Forelimb muscle (tissue), 1 donor: ENCODE measurements at places on chromosomes 7 and 10.

- no peak for DNase-seq
Observed at GRCh38 chr7:82221152-82221674, 222.4 kb downstream of the CACNA2D1 start.

- DNase-seq = no peak
Observed at GRCh38 chr10:7563770-7564169, 103.0 kb downstream of the ITIH5 start.

GRCh38 chr7:81231301-81231838, 312.5 kb upstream of the SEMA3C start:
- DNase-seq = no peak

GRCh38 chr7:77548206-77548605, 11.1 kb downstream of the PTPN12 start:
- DNase-seq = no peak

DNA sequence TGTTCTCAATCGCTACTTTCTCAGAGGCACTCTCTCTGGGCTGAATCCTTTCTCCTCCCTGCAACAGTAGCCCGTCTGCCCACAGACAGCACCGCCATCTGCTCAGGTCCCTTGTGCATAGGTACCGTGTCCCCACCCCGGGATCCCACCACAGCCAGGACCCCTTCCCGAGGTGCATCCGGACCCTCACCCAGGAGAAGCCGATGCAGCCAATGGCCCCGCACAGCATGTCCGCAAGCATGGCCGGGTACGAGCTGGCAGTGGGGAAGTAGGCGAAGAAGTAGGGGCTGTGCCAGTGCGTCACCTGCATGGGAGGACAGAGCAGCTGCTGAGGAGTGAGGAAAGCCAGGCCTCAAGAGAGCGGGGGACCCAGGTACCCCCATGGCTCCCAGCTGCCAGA, 25.5 kb downstream of the DDC start:
- DNase-seq = no peak

DNA sequence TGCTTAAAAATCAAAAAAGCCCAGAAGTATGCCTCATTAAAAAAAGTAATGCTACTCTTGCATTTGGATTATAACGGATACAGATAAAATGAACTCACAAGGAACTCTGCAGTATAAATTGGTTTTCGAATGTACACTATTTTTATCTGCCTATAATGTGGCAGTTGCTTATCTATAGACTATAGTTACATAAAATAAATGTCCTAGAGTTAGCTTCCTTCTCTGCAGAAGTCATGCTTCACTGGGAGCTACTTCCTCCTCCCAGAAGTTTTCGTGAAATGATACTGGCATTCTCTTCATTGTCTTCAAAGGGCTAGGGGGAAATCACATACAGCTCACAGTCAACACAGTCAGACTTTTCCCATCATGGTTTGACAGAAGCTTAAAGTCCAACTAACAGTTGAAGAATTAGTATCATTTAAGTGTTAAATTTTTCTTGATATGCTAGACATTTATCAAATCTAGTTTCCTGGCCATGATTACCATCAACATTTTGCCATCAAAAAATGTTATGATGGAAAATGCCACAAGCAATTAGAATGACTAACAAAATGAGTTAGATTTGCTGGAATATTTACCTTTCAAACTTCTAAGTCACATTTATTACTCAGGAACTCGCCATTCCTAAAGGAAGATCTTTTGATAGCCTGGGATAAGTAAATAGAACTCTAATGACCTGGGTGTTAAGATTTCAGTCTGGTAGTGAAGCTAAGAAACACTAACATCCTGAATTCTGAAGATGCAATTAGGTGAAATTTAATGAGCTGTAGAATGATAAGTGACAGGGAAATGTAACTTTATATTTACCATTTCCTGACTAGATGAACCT, 87.3 kb upstream of the TRIL start:
- DNase-seq = no peak

DNA sequence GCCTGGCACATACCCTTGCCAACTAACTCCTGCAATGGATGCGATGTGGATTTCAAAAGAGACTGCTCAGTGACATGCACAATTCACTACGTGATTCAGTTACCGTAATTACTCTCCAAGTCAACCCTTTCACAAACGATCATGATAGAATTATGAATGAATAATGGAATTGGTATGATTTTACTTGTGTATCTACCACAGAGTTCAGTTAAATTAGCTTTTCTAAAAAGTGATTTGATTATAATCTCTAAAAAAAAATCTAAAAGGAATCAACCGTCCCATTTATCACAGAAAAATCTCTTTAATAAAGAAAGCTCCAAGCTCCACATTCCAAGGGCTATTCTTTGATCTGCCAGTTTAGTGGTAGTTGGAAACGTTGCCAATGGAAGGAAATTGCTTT, 30.4 kb upstream of the RSU1 start:
- DNase-seq = no peak

DNA sequence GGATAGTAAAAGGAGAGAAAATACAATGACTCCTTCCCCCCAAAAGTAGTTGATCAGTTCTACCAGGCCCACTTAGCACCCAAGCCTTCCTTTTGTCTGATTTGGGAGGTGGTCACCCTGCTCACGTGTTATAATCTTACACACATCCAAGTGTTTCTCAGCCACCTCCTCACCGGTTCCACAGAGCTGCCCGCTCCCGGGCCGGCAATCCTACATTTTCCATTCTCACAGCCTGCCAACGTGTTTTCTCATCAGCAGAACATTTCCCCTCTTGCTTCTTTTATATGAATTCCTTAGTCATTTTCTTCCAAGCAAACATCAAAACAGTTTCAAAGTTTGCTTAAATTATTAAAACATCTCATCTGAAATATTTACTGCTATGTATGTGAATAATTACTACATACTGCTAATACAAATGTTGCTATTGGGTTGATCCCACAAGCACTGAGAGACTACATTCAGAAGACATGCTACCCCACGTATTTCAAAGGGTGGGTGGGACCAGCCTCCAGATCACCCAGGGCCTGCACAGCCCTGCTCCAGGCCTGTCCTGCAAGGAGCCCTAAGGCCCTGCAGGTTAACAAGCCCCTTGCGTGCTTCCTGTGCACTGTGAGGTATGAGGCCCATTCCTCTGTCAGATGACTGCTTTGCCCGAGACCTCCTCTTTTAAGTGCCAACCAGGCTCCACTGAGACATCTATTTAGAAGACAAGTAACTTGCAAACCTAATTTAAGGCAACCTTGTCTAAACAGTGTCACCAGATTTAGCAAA, 75.3 kb downstream of the GRB10 start:
- DNase-seq = no peak

GRCh38 chr7:107898997-107899594, 8.1 kb downstream of the DLD start:
- no peak for DNase-seq

- peak; percentile 52 for DNase-seq
Observed at GRCh38 chr10:75470901-75471300, 39.5 kb downstream of the LRMDA start.

DNA sequence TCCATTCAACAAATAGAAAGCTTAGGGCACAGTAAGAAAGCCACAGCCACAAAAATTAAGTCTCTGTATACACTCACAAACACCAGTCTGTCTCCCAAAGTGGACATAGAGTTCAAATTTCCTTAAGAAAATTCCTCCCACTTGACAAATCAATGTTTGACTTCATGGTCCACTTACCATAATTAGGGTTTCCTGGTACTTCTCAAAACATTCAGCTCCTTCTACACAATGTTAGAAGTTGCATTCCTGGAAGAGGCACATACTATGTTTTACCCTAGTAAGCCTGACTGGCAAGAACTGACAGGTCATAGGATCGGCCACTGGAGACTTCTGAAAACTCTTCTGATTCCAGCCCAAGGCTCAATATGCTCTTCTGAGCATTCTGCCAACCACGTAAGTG, 70.5 kb downstream of the CPXM2 start:
- no peak for DNase-seq

DNA sequence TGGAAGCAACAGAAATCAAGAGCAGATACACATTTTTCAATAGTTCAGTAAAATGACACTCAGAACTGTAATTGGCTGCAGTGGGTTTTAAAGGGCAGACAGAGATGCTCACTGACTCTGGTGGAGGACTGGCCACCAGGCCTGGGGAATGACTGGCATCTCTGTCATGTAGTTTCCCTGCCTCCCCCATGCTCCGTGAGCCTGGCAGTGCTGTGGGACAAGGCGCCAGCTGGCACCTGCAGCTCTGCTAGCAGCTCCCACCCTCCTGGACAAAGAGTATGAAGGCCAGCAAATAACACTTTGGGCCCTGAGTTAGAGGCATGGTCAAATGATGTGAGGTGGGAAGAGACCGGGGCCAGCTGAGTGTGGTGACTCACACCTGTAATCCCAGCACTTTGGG, 15.0 kb downstream of the TSPAN33 start:
- DNase-seq = no peak

GRCh38 chr10:63697956-63698786, 177.0 kb downstream of the REEP3 start:
- no peak for DNase-seq

GRCh38 chr7:69567800-69568199, 30.5 kb upstream of the AUTS2 start:
- no peak for DNase-seq

DNA sequence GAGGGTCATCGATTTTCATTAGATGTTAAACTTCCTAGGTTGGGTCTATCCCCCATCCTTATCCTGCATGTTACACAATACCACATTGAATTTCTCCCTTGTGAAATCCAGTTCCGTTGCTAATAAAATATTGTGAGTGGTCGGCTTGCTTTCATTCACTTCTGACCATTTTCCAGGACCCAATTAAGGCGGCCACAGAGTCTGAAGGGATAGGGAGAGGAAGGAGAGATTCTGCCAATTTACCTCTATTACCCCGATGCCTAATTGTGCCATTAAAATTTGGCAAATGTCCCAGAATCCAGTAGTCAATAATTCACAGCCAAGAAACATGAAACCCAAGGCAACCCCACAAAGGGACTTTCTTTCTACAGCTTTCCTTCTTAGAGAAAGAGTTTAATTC, 129.9 kb downstream of the IPMK start:
- no peak for DNase-seq

DNA sequence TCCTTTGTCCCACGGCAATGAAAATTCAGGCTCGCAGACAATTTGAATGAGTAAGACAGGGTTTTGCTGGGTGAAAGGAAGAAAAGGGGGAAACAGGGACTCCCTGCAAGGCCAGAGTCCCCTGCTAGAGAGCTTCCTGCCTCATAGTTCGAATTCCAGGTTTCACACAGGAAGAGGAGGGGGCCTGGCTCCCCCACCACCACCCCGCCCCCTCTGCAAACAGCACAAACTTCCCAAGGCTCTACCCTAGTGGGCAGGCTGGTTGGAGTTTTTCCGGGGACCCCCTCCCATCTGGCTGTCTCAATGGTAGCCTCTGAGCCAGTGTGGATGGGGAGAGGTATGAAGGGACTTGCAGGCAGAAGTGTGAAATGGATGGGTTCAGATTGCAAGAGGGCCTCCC, 57.4 kb upstream of the NEBL start:
- DNase-seq = no peak

DNA sequence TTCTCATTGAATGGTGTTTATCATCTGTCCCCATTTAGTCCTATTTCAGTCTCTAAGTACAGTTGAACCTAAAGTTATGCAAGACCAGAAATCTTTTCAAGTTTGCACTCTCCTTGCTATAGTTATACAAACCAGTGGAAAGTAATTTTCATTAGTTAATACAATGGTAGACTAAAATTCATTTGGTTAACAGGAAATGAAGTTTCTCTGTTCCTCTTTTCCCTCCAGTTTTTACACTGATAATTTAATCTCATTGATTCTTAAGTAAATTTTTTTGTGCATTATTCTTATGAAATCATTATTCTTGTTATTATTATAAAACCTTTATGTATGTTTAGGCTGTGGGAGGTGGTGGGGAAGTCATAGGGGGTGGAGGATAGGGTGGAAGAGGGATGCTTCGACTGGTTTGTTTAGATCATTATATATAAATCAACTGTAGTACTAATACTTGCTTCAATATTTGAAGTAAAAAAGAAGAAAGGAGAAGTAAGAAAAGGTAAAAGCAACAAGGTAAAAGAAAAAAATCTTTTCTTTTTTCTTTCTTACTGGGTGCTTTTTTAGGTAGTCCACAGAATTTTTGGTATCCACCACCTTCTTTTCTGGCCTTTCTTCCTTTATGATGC, 104.1 kb downstream of the GPR85 start:
- no peak for DNase-seq

DNA sequence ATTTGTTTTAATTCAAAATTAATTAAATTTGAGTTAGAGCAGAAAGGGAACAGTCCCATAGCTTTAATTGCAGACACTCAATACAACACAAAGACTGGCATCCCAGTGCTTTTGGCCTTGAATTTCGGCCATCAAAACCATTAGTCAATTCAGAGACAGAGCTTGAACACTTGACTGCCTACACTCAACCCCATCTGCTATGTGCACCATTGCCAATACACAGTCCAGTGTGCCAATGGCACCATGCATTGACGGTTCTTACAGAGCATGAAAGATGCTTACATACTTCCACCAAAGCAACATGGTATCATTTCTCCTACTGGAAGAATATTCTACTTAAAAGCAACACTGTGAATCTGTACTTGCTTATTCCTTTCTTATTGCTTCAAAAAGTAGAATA, 43.6 kb upstream of the LRRTM3 start:
- DNase-seq = no peak

GRCh38 chr7:17593819-17594419, 295.5 kb downstream of the AHR start:
- peak; percentile 93 for DNase-seq

GRCh38 chr7:158811461-158811860, 17.8 kb downstream of the ESYT2 start:
- no peak for DNase-seq

GRCh38 chr7:36387435-36388231, 2.0 kb upstream of the ANLN start:
- DNase-seq = no peak

DNA sequence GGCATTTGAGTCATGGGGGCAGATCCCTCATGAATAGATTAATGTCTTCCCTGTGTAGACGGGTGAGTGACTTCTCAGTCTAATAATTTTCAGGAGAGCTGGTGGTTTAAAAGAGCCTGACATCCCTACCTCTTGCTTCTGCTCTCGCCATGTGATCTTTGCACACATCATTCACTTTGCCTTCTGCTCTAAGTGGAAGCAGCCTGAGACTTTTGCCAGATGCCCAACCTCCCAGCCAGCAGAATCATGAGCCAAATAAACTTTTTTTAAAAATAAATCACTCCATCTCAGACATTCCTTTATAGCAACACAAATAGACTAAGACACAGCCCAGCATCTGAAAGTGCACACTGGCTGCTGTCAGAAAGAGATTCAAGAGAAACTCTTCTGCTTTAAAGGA, 155.2 kb downstream of the ZNF365 start:
- no peak for DNase-seq

- no peak for DNase-seq
Observed at GRCh38 chr7:157951300-157952049, 614.7 kb downstream of the DNAJB6 start.

- DNase-seq = no peak
Observed at GRCh38 chr10:70492786-70493659, 14.5 kb downstream of the PALD1 start.

GRCh38 chr10:133307776-133308420, 774 bp downstream of the TUBGCP2 start:
- no peak for DNase-seq

DNA sequence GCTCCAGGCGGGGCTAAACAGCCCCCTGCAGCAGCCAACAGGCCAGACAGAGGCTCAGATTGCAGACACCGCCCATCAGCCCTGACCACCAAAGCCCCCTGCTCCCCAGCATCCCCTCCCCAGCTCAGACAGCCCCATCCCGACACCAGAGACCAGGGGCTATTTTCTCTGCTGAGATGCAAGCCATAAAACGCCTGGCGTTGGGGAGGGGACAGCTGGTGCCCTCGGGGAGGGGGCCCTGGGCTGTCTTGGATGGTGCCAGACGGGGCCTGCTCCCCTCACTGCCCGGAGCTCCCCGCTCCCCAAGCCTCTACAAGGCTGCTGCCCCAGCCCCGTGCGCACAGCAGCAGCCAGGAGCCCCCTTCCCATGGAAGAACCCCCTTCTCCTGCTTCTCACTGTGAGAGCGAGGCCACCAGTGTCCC, 31.8 kb downstream of the GET4 start:
- DNase-seq = no peak
